ENCODE measurements at places on chromosomes 3 and 15.

DNA sequence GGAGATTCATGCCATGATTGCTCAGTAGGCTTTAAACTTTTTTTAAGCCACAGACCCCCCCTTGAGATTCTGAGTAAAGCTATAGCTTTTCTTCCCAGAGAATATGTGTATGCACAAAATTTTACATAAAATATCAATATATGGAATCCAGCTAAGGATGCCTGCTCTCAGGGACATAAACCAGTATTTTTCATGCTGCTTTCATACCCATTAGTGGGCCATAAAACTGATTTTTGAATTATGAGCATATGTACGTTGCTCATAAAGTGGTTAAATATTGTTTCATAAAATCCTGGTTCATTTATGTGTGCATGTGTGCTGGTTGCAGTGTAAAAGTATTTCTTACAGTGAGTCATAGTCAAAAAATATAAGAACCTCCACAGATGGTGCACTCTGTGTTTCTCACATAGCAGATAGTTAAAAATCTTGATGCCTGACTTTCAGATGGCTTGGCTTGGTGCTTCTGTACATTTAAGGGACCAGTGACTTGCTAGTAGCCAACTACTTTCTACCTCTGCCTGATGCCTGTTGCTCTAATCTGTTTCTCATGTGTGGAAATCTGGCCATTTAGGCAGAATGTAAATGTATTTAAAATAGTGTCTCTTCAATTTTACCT is 71.9 kb downstream of the ARHGEF26 start:
- no peak for DNase-seq

GRCh38 chr3:8481380-8481779 is 20.2 kb upstream of the LMCD1 start:
- DNase-seq = no peak

GRCh38 chr15:40245666-40246450 is 7.0 kb downstream of the PAK6 start:
- DNase-seq = no peak

DNA sequence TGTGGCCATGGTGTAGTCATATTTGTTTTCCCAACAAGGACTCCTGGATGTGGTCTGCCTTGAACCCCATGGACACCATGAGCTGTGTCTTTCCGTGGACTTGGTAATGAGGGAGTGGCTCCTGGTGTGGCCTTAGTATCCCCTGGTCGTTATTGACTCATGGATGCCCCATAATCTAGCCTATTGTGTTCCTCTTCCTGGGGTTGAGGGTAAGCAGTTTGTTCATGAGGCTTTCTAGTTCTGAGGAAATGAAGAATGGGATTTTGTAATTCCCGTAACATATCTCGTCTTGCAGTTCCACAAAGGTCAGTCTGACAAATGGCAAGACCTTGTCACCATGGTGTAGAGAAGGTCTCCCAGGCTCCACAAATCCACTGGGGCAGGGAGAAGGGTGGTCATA is 22.6 kb downstream of the RAB7A start:
- DNase-seq = no peak

DNA sequence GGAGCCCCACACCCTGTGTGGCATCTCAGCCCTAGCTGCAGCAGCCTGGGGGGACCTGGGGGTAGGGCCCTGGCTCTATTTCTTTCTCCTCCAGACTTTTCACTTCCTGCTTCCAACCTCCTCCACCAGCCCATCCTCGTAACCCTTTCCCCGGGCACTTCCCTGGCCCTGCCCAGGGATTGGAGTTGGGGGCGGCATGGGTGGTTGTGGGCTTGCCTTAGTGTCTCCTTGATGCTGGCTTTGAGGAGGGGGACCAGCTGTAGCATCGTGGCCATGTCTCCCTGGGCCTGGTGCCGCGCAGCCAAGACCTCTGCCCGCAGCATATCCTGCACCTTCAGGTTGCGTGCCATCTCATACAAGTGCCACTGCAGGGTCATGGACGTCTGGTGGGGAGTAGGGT is 28.1 kb downstream of the CYP11A1 start:
- no peak for DNase-seq

DNA sequence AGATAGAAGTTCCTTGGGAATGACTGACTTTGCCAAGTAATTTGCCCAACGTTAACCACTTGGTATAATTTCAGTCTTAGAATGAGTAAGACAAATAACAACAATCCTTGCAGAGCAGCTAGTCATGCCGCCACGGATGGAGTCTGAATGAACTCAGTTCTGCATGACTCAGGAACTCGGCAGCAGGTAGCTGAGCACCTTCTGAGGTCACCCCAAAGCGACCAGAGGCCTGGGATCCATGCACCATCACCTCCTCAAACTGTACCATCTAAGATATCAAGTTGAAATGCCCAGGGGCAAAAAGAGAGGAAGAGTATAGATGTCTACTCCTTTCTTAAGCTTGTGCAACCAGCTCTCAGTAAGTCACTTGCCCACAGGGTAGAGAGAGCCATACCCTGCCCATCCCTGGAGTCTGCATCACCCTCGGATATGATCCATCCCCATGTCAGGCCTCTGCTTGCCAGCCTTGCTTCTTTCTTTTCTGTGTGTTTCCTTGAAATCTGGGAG is 8.5 kb upstream of the CDCP1 start:
- no peak for DNase-seq

GRCh38 chr15:55586808-55587207 is 1.3 kb downstream of the PYGO1 start:
- no peak for DNase-seq

DNA sequence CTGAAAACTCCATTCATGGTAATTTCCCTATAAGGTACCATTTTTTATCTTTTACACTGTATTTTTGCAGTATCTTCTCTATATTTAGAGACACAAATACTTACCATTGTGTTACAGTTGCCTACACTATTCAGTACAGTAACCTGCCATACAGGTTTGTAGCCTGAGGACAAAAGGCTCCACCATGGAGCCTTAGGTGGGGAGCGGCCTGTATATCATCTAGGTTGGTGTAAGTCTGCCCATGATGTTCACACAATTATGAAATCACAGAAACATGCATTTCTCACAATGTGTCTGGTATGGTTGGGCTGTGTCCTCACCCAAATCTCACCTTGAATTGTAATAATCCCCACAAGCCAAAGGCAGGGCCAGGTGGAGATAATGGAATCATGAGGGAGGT is 43.9 kb upstream of the LYSMD4 start:
- no peak for DNase-seq
